ENCODE measurements at places on chromosomes 7 and 10.

DNA sequence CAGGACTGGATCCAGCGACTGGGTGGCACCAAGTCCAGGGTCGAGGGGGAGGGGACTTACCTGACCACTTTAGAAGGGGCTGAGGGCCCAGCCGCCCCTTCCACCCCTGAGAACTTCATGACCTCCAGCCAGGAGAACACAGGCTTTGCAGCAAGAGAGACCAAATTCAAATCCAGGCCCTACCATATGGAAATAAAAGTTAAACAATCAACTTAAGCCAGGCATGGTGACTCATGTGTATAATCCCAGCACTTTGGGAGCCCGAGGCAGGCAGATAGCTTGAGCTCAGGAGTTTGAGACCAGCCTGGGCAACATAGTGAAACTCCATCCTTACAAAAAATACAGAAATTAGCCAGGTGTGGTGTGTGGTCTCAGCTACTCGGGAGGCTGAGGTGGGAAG lies 61.9 kb downstream of the COL13A1 start:
- DNase-seq = no peak

GRCh38 chr10:54665095-54665494 lies 135.9 kb downstream of the PCDH15 start:
- DNase-seq = no peak

DNA sequence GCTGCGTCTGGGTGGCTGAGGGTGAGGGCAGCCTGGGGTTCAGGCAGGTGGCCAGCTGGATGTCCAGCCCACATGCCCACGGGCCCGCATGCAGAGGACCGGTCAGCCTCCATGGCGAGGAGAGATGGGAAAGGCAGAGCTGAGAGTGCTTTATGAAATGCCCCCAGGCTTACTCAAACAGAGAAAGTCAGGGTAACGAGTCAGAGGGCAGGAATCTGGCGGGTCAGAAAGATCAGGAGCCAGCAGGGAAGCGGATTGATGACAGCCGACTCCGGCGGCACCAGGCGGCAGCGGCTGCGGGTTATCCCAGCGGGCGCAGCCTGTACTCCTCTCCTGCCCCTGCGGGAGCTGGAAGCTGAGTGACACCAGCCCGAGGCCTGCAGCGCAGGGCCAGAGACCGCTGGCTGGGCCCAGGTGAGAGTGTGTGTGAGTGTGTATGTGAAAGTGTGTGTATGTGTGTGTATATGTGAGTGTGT lies 13.4 kb downstream of the SLC13A4 start:
- no peak for DNase-seq

GRCh38 chr10:78706256-78706655 lies 362.5 kb upstream of the ZMIZ1 start:
- DNase-seq = no peak

GRCh38 chr7:49397750-49398149 lies 375.7 kb upstream of the VWC2 start:
- DNase-seq = no peak

- peak; percentile 82 for DNase-seq
Measured at GRCh38 chr10:102652170-102652916, 8.1 kb downstream of the TRIM8 start.

- DNase-seq = no peak
Measured at GRCh38 chr10:3588346-3588745, 196.7 kb downstream of the KLF6 start.

GRCh38 chr7:130673066-130673465 lies 4.5 kb upstream of the COPG2 start:
- DNase-seq = no peak

GRCh38 chr7:37964196-37964595 lies 43.8 kb downstream of the EPDR1 start:
- no peak for DNase-seq

DNA sequence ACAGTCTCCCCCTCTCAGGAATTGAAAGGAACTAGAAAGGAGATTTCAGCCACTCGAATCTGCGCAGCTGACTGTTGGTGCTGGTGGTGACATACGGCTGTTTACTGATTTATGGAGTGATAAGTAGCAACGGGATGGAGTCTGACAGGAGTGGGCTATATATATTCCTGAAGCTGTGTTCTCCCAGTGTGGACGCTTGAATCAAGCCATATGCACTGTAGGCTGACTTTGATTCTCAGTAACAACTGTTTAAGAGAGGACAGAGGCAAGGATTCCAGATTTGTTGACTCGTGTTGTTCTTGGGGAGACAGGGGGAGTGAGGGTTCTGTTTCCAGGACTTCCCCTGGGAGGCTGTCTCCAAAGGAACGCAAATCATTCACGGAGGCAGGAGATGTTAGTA lies 260.1 kb upstream of the AUTS2 start:
- DNase-seq = no peak

- no peak for DNase-seq
Measured at GRCh38 chr7:36748017-36748487, 23.8 kb upstream of the AOAH start.

DNA sequence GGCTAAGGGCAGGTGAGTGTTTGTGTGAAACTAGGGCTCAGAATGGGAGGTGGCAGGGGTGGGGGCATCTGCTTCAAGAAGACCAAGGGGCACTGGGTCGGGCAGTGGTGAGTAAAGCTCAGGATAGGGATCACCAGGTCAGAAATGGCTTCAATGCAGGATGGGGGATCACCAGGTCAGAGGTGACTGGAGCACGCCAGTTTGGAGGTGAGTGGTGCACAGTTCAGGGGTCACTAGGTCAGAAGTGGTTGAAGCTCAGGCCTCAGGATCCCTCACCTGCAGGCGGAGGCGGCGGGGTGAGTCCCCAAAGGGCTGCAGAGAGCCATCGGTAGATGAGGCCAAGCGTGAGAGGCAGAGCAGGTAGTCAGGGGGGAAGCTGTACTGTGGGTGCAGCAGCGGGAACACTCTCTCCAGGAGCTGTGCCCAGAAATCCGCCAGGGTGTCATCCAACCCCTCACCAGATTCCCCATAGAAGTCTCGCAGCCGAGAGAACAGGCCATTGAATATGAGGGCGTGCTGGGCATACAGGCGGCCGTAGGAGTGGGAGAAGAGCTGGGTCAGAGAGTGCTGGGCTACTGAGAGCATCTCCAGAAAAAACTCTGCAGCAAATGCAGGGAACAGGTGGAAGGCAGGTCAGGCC lies 1.8 kb downstream of the GPC2 start:
- DNase-seq = no peak

GRCh38 chr10:116878123-116878522 lies 28.8 kb downstream of the ENO4 start:
- DNase-seq = no peak

DNA sequence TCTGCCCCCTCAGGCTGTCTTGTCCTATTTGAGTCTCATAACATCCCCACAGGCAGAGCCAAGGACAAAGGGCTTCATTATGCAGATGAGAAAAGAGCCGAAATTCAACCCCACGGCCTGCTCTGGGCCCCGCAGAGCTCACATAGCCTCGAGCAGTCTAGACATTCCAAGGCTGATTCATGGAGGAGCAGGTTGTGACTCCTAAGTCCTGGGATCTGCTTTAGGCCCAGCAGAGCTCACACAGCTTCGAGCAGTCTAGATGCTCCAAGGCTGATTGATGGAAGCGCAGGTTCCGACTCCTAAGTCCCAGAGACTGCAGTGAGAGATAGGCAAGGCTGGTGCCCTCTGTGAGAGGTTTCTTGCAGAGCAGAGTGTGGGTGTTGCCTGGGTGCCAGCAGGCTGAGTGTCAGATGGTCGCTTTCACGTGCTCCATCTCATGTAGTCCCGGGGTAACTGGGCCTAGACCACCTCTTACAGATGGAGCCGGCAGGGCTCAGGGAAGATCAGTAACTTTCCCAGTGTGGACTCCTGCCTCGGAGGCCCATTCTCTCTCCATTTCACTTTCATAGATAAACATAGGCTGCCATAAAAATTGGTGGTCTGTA lies 436.1 kb upstream of the FOXK1 start:
- no peak for DNase-seq

DNA sequence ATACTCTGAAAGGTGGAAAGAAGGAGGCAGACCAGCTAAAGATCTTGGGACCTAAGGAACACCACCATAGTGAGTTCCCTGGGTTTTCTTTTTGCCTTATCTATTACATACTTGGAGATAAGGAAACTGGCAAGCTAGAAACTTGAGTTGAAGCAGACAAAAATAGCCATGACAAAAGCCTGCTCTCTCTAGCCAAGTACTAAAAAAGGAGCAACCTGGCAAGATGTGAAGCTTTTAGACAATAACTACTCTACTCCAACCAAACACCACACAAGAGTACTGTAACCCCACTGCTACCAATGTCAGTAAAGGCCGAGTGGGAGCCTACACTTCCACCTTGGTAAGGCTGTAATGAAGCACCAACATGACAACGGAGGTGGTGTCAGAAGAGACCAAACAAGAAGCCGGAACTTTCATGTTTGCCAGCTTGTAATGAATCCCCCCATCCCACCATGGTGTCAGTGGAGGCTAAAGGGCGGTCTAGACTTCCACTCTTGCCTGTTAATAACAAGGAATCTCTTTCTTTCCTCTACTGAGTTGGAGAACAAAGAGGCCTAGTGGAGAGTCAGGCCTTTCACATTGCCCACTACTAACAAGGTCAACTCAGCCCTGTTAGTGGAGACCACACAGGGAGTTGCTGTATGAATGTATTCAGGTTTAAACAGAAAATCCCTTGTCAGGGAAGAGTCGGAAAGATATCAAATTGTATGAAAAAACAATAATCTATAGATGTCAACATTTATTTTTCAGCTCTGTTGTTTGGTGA lies 55.8 kb upstream of the DYNC1I1 start:
- DNase-seq = no peak

- no peak for DNase-seq
Measured at GRCh38 chr10:125531465-125531864, 151.5 kb downstream of the TEX36 start.

- DNase-seq = no peak
Measured at GRCh38 chr7:115359955-115360354, 438.1 kb downstream of the MDFIC start.

GRCh38 chr10:96770987-96771386 lies 50.7 kb upstream of the PIK3AP1 start:
- DNase-seq = no peak

- no peak for DNase-seq
Measured at GRCh38 chr10:22599048-22599561, 115.3 kb downstream of the PIP4K2A start.

- DNase-seq = no peak
Measured at GRCh38 chr10:116450861-116451260, 23.2 kb downstream of the PNLIPRP3 start.

- DNase-seq = no peak
Measured at GRCh38 chr7:78562191-78562590, 763.6 kb downstream of the PHTF2 start.

GRCh38 chr7:77696057-77696642 lies at the start of gene RSBN1L:
Gene RSBN1L (plus strand): TSS chr7:77696459. CDS start chr7:77696470, 11 bp downstream.
- DNase-seq = peak; percentile 99

DNA sequence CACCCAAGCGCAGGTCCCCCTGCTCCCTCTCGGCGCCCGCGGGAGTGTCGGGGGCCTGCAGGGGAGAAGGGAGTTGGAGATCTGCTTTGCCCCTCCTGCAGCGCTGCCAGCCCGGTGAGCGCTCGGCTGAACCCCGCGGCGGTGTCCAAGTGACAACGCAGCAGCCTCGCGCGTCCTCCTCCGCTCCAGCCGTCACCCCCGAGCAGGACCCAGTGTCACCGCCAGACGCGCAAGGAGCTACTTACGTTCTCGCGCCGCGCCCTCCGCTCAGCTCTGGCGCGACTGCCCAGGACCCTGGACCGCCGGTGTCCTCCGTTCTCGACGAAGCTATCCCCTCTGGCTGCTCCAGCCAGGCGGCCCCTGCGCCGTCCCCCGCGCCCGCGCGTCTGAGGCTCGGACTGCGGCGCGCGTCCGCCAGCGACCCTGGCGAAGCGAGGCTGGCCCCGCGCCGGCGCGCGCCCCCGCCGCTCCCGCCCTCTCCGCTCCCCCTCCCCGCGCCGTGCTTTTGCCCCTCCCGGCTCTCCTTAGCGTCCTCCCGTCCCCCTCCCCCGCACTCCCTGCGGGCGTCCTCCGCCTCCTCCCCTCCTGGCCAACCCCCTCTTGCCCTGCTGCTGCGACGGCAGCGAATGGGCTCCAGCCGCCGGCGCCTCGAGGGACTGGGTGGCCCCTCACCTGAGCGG lies at the start of gene NRCAM:
Gene NRCAM, minus strand, starts transcription at position 439 of the 680 bp plus-strand sequence. CDS start 216,372 bp downstream, outside the sequence.
- no peak for DNase-seq

GRCh38 chr10:30931094-30931493 lies 100.6 kb downstream of the ZNF438 start:
- no peak for DNase-seq

DNA sequence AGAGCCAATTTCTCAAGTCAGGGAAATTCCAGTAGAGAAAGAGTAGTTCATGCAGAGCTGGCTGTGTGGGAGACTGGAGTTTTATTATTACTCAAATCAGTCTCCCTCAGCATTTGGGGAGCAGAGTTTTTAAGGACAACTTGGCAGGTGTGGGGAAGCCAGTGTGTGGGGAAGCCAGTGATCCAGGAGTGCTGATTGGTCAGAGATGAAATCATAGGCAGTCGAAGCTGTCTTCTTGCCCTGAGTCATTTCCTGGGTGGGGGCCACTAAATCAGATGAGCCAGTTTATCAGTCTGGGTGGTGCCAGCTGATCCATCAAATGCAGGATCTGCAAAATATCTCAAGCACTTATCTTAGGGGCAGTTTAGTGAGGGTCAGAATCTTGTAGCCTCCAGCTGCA lies 194.6 kb upstream of the NRG3 start:
- no peak for DNase-seq

DNA sequence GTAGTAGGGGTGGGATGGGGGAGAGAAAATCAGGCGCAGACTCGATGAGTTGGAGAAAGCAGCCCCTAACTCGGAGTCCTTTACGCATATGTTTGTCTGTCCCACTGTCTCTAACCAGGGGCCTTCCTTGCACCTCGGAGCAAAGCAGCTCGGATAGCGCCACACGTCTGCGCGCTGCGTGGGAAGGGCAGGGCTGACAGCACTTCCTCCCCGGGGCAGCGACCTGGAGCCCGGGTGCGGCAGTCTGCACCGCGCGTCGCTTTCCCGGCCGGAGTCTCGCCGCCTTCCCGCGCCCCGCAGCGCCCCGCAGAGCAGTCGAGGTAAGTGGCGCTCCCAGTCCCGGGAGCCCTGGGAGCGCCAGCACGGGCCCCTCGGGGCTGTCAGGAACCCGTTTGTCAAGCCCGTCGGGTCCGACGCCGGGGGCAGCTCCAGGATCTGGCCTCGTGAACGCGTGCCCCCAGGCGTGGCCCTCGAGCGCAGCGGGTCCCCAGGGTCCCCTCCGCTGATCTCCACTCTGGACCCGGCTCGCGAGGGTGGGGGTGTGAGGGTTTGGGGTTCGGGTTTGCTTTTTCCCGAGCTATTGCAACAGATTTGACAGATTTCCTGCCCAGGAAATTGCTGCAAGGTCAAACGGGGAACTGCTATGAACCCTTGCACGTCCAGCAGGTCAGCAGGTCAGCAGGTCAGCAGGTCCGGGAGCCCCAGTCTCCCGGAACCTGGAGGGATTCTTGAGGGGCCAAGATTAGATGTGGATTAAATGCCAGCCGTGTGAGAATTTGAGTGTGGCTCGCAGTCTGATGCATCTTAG lies 597 bp downstream of the APBB1IP start:
- peak; percentile 85 for DNase-seq

Measured in Karpas-422 (cell line).